Right hindlimb (tissue), 1 donor: ENCODE measurements at places on chromosomes 11 and 22.

- no peak for DNase-seq
Measured at GRCh38 chr11:14499178-14499559, 442 bp downstream of the COPB1 start.

- no peak for DNase-seq
Measured at GRCh38 chr11:45362636-45363035, 76.5 kb upstream of the SYT13 start.

GRCh38 chr11:60763692-60764369 lies 7.2 kb downstream of the MS4A15 start:
- peak; percentile 14 for DNase-seq

DNA sequence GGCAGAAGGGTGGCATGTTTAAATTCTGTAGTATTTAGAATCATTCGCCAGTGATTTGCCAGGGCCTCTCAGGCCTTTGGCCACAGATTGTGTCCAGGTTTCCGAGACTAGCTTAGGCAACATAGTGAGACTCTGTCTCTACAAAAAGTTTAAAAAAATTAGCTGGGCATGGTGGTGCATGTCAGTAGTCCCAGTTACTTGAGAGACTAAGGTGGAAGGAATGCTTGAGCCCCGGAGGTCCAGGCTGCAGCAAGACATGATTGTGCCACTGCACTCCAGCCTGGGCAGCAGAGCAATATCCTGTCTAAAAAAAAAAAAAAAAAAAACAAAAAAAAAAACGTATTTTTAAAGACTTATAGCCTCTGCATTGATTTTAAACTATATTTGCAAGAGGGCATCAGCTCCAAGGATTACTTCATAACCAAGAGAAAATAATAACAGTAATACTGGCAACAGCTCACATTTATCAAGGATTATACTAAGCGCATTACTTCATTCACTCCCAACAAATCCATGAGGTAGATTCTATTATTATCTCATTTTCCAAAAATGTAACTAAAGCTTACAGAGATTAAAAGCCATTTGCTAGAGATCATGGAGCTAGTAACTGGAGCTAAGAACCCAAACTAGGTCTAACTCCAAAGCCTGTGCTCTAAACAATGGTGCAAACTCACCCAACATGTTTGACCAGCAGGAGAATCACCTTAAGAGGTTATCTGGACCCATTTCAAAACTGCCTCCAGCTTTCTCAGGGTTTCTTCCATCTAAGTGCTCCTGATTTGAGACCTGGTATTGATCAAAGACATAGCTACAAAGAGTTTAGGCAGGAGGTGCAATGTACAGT lies 32.6 kb upstream of the SLC6A5 start:
- no peak for DNase-seq

- DNase-seq, result no peak
Measured at GRCh38 chr11:81104051-81104450, 1629.6 kb downstream of the FAM181B start.

- DNase-seq, result no peak
Measured at GRCh38 chr22:50140615-50141014, 29.9 kb upstream of the PANX2 start.

- DNase-seq, result no peak
Measured at GRCh38 chr11:78788533-78788932, 213.9 kb upstream of the NARS2 start.

DNA sequence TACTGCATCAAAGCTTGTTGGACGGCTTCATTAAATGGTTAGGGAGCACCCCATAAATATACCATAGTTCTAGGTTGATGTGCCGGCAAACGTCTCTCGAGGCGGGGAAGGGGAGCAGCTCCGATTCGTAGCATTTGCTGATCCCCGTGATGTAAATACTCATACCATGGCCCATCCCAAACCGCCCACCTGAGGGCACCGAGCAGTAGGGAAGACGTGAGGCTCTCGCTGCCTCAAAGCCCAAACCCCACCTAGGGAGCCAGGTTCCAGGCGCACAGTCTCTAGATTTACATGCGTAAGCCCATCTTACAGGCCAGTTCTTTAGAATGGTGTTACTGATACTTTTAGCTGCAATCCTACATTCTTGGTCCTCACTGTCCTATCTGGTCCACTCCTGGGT lies 124.0 kb downstream of the FEZ1 start:
- no peak for DNase-seq

DNA sequence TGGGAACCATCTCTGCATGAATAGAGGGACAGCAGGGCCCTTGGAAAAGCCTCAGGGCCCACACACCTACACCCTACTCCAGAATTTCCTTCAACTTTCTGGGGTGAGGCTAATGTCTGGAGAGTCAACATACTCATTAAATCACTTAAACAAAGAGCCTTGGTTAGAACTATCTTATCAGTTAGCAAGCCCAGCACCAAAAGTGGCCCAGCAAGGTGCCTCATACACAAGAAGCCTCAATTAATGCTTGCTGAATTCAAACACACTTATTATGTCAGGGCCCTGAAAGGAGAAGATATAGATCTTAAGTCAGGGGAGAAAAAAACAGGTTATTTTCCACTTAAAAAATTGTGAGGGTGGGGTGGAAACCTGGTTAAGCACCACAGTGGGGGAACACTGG lies 61.4 kb downstream of the C11orf58 start:
- DNase-seq, result no peak

DNA sequence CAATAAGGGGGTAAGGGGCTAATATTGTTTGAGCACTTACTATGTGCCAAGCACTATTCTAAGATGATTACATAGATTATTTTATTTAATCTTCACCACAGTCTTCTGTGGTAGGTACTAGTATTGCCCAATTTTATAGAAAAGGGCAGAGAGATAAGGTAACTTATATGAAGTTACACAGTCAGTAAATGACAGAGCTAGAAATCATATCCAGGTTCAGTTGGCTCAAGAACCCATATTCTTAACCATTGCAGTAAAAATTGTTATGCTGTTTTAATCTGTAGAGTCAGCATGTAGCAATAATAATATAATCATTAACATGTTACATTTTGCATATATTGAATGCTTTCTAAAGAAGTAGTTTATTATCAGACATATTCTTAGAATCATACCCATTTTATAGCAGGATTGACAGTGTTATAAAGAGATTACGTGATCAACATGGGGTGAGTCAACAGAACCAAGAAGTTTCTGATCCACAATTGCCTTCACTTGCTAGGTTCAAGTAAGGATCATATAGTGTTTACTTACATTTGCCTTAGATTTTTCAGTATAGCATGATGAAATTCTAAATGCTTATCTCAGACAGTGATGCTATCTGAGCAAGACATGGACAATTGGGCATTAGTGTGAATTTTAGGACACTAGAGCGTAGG lies 46.4 kb downstream of the CSTPP1 start:
- DNase-seq, result no peak

- no peak for DNase-seq
Measured at GRCh38 chr11:62324731-62325556, 12.3 kb upstream of the ASRGL1 start.

- no peak for DNase-seq
Measured at GRCh38 chr11:62068730-62069129, 55.1 kb upstream of the INCENP start.

GRCh38 chr11:58254936-58255335 lies 13.1 kb downstream of the OR10W1 start:
- no peak for DNase-seq

DNA sequence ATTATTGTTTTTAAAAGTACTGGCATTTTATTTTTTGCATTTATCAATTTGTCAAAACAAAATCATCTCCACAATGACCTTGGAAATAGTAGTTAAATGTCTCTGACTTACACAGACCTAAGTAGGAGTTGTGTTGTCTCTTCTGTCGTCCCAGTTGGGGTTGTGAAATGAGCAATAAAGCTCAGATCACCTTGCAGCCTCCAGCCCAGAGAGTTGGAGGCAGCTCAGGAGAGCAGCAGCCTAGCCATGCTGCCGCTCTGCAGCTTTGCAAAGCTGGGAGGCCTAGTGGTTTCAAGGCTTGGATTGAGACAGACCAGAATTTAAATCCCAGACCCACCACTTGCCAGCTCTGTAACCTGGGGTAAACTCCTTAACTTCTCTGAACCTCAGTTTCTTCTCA lies 65.2 kb upstream of the CRYBB3 start:
- no peak for DNase-seq

DNA sequence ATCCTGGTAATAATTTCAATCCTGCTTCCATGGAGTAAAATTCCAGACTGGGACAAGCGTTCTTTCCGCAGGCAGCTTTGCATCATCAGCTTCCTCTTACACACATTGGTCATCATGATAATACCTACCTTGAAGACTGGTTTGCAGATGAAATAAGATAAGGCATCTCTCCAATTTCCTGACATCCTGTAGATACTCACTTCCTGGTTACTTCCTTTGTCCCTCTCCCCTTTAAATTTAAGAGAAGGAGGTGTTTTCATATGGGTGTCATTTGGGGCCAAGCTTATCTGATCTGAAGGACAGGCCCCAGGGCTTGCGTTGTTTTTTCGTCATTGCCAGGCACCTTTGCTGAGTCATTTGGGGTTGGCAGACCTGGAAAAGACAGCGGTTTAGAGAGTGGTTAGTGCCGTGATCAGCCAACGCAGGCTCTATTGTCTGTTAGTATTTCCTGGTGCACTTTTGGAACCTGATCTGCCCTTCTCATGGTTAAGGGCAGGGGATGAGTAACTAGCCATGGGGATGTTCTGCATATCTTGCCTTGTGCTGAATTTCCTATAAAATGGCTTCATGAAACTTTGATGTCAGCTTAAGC lies 24.1 kb downstream of the GRAMD1B start:
- no peak for DNase-seq

GRCh38 chr22:49660321-49660720 lies 167.4 kb downstream of the BRD1 start:
- DNase-seq, result no peak

DNA sequence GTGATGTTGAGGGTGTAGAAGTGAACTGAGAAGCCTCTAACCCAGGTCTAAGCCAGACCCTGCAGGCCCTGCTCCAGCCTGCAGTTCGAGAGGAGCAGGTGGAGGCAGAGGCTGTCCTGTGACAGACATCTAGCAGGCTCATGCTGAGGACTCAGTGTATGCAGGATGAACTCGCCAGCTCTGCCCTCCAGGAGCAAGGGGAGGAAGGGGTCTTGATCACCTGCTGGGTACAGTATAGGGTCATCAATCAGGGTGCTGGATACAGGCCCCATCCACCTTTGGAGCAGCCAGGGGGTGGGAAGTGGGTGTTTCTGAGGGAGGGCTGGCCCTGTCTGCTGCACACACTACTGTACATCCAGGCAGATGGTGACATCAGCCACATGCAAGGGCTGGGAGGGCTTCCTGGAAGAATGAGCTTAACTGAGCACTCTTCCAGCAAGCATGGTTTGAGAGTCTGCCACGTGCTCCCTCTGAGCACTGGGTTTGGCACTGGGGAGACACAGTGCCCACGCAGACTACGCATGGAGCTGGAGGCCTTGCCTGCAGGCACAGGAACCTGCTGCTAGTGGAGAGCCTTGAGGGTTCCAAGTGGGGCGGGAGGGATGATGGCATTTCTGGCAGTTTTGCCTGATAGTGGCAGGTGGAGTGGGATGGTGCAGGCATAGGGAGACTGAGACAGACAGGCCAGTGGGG lies 9.2 kb downstream of the MAPK8IP1 start:
- DNase-seq, result no peak

DNA sequence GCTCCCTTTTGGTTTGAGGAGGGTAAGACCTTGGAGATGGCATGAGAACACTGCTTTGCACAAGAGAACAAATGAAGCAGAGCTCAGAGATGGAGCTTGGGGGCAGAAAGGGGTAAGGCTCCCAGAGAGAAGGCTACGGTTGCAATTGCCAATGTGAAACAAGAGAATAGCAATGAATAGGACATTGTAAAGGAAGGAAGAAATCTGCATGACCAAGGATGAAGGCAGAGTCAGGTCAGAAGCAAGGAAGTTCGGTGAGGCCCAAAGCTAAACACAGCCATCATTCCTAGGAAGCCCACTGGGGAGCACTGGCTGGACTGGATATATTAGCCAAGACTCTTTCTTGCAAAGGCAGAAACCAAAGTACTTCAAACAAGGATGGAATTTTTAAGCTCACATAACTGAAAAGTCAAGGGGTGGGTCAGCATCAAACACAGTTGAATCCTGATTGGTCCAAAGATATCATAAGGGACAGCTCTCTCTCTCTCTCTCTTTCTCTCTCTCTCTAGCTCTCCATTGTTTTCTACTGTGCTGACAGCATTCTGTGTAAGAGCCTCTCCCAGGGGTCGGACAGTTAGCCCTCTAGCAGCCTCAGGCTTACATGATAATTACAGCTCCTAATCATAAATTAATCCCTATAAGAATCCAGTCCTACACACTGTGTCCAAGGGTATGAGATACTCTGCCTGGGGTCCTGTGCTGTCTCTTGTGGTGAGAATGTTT lies 484.3 kb downstream of the SOX6 start:
- no peak for DNase-seq

- DNase-seq, result no peak
Measured at GRCh38 chr11:92671081-92671480, 298.4 kb upstream of the MTNR1B start.

GRCh38 chr11:68331338-68331947 lies 19.1 kb downstream of the LRP5 start:
- DNase-seq, result peak; percentile 50

DNA sequence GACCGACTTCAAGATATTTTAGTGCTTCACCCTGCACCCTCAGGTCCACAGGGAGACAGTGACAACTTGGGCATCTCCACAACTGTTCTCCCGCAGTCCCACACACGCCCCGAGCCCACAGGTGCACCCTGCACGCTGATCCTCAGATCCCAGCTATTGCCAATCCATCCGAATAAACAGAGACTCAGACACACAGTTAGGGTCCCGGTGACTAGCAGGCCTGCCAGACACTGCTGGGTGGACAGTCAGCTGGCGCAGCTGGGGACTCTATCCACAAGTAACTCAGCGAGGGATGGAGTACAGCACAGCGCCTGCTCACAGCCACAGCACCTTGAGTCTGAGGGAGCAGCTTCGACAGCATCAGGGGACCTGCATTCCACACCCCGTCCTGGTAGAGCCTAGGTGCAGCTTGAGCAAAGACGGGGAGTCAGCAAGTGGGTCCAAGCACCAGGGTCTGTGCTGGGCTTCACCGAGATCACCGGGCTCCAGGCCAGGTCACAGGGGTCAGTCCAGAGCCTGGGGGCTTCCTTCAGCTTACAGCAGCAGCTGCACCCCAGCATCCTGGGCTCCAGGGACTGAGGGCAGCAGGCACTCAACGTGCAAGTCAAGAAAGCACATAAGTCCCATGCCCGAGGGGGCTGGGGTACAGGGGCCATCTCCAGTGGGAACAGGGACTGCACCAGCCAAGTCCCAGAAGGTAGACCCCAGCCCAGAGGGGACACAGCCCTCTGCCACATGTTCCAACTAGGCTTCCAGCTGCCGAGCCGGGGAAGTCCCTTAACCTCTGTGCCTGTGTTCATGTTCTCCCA lies 7.6 kb downstream of the RPL3 start:
- DNase-seq, result no peak

DNA sequence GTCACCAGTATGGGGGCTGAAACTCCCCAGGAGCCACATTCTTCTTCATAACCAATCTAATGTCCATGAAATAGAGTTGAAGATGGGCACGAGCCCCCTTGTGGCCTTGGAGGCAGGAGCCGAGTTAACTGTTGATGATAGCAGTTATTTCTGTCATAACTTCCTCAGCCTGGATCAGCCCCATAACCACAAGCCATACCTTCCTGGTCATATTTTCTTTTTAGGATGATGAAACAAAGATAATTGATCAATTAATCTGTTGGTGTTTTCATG lies 65.0 kb upstream of the TTC12 start:
- DNase-seq, result no peak

GRCh38 chr11:58867556-58867955 lies 23.1 kb upstream of the GLYATL2 start:
- DNase-seq, result no peak
